Daoy (cell line): ENCODE measurements at places on chromosomes 7 and 10.

GRCh38 chr10:124650820-124651401 lies 93.3 kb downstream of the FAM53B start:
- no peak for DNase-seq

GRCh38 chr7:107212725-107213124 lies 43.9 kb downstream of the HBP1 start:
- no peak for DNase-seq

DNA sequence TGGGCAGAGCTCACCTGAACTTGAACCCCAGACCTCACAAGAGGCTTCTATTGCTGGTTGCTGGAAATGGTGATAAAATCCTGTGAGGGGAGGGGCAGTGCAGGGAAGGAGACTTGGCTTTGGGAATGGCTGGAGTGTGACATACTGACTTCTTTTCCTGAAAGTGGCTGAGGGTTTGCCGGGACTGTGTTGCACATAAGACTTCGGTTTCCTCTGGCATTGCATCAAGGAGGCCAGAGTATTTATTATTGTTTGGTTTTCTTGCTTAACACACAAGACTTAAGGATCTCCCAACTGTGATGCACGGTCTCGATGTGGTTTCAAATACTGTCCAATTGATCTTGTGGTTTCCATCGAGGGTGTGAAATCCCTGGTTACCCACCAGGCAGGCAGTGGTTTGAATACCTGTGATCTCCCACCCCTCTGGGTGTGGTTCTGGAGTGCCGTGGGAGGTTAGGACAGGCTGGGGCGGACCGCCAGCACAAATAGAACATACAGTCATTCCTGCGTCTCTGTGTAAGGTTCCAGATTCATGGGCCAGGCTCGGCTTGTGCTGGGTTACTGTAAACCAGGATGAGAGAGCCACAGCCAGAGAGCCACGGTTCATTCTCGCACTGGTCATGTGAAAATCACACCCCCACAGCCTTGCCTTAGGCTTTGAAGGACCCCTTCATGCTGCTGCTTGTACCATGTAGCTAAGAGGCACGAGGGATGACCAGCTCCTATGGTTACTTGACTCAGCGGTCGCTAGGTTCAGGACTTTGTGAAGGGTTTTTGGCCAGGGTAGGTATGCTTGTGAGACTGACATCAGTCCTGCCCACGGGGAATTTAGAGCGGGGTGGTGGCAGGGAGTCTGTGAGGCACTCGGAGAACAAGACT lies 39.2 kb downstream of the WBP1L start:
- peak; percentile 74 for DNase-seq

- DNase-seq = no peak
Observed at GRCh38 chr7:112571852-112572607, 91.2 kb downstream of the LSMEM1 start.

DNA sequence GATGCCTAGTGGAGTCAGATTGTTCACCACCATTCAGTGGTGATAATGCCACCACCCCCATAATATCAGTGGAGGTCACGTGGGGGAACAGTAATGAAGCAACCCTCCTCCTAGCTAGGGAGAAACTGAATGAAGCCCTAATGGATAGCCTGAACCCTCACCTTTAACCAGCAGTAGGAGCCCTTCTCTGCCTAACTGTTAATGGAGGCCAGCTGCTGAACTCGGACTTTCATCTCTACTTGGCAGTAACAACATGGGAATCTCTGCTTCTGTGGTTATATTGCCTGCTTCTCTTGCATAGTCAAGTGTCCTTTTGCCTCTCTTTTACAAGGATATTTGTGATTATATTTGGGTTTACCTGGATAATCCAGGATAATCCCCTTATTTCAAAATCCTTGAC lies 1097.9 kb downstream of the REEP3 start:
- no peak for DNase-seq

DNA sequence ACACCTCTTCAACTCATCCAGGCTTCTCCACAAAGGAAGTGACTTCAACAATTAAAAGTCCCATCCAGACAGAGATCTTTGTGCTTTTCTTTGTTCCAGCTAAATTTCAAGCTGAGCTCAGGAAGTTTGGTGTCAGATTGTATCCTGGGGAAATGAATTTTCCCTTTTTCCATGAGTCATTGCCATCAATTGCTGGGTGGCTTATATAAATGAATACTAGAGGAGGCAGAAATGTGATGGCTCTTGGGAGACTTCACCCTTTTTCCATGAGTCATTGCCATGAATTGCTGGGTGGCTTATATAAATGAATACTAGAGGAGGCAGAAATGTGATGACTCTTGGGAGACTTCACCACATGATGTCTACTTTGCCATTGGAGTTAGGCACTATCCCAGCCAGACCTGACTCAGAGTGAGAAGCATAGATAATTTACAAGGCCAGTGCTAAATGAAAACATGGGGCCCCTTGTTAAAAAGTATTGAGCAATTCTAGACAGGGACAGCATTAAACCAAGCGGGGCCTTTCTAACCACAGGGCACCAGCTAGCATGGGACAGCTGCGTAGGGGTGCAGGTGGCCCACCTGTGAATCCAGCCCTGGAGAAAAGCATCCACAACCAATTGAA lies 339.2 kb upstream of the PODXL start:
- peak; percentile 99 for DNase-seq

GRCh38 chr7:27209933-27210440 lies 10.1 kb upstream of the HOXA13 start:
- no peak for DNase-seq

DNA sequence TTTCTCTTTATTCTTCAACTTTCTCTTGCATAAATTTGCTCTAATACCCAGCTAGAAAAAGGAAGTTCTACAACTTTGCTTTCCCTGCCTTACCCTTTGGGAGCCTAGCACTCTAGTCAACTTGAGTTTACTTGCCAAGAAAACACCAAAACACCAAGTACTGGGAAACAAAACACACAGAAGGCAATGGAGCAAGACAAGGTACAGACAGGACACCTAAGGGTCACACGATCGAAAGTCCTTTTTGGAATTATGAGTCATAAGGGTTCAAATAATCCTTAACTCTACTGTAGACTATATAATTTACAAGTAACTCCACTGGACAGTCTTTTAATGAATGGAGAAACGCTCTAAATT lies 42.6 kb upstream of the ANAPC16 start:
- DNase-seq = no peak

DNA sequence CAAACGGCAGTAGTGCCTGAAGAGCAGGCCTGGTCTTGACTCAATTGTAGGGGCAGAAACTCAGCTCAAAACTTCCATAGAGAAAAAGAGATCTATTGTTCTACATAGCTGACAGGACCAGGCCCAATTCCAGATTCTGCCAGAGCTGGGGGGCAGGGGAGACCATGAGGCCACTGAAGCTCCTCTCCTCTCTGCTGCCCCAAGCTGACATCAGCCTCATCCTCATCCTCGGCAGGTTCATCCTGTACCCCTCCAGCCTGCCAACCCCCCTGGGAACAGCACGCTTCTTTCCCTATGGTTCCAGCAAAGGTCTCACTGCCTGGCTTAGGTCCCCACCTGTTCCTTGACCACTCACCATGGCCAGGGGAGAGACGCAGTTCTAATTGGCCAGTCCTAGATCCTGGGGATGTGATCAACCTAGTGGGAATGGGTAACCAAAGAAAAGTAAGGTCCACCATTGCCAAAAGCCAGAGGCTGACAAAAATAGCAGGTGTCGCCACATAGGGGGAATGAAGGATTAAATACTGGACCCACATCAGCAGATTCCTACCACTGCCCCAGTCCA lies 42.9 kb downstream of the CCDC3 start:
- no peak for DNase-seq

GRCh38 chr7:66142334-66142733 lies 27.7 kb downstream of the CRCP start:
- no peak for DNase-seq

DNA sequence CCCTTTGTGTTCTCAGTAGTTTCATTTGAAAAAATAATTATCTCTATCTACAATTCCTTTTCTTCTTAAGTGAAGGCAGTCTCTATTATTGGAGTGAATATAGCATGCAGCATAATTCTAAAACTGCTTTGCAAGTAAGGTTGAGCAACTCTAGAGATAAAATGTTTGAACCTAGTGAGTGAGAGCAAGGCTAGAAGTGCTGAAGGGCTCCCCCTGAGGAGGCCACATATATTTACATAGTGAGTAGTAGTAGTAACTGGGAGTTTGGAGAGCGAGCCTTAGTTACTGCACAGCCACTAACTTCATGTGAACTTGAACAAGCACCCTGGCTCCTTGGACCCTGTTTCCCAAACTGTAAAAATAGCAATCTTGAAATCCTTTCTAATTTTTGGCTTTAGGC lies 141.5 kb upstream of the DKK1 start:
- peak; percentile 2 for DNase-seq

GRCh38 chr7:132160611-132161532 lies 415.4 kb downstream of the PLXNA4 start:
- peak; percentile 50 for DNase-seq

DNA sequence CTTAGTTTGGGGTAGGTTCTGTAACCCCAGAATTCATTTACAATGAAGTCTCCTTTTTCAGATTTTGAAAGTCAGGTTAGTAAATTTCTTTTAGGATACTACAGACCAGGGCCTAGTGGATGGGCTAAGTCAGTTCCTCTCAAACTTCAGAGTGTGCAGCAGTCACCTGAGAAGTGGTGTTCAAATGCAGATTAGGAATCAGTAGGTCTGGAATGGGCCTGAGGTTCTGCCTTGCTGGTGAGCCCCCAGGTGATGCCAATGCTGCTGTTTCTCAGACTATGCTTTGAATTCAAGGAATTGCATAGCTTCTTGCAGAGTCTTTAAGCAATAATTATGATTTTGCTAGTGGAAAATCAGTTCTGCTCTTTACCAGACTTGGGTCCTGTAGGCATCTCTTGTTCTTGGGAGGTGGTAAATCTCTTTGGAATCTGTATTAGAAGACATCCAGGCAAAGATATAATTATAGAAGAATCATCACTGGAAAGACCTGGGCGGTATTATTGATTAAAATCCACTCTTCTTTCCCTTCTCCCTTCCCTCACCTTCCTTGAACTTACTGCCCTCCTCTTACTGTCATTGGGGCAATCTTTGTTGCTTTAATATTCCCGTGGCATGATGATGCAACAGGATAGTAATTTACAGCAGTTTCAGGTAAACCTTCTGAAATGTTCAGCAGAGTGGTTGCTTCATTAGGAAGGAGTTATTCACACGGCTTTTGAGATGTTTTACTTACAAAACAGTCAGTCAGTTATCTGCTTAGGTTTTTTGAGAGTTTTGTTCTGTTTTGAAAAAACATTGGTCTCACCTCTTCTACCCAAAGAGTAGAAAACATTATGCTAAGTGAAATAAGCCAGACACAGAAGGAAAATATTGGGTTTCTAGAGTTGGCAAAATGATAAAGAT lies 87.2 kb downstream of the NRF1 start:
- DNase-seq = no peak

- DNase-seq = peak; percentile 21
Observed at GRCh38 chr7:137151041-137151689, 192.4 kb downstream of the PTN start.

GRCh38 chr10:66869635-66870034 lies 56.2 kb upstream of the LRRTM3 start:
- no peak for DNase-seq

DNA sequence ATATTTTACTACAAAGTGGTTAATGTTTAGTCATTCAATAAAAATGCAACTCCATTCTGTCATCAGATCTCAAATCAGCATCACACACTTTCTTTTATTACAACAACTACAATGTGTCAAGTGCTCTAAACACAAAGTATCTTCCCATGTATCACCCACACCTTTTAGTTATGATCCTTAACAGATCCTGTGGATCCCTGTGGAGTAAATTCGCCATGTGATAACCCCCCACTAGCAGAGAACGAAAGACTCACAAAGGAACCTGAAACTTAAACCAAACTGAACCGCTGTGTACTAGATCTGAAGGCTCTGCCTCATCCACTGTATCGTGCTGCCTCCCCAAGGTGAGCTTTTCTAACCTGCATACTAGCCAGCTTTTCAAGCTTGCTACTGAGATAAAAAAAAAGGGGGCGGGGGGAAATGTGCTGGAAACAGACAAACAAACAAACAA lies 1.7 kb downstream of the DPY19L1 start:
- peak; percentile 75 for DNase-seq

DNA sequence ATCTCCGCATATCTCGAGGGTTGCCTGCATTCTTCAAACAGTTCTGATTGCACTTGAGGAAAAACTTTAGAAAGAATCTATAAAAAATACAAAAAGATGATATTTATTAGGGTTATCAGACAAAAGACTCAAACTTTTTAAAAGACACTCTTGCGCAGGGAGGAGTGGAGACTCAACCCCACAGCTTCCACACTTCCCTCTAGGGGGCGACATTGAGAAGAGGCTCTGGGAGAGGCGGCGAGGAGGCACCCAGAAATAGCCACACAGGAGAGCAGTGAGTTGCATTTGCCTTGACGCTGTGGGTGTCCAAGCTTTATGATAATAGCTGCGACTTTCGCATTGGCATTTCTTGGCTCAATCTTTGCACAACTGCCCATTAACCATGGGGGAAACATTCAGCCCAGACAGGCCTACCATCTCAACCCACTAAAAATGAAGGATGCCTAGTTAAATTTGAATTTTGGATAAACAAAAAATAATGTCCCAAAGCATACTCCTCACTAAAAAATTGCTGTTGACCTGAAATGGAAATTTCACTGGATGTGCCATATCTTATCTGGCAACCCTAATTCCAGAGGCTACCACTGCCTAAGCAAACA lies 86.2 kb downstream of the EBF3 start:
- DNase-seq = peak; percentile 41

GRCh38 chr7:134701272-134701671 lies 54.6 kb downstream of the BPGM start:
- DNase-seq = peak; percentile 58

GRCh38 chr7:36514289-36515243 lies 124.9 kb downstream of the ANLN start:
- DNase-seq = no peak

DNA sequence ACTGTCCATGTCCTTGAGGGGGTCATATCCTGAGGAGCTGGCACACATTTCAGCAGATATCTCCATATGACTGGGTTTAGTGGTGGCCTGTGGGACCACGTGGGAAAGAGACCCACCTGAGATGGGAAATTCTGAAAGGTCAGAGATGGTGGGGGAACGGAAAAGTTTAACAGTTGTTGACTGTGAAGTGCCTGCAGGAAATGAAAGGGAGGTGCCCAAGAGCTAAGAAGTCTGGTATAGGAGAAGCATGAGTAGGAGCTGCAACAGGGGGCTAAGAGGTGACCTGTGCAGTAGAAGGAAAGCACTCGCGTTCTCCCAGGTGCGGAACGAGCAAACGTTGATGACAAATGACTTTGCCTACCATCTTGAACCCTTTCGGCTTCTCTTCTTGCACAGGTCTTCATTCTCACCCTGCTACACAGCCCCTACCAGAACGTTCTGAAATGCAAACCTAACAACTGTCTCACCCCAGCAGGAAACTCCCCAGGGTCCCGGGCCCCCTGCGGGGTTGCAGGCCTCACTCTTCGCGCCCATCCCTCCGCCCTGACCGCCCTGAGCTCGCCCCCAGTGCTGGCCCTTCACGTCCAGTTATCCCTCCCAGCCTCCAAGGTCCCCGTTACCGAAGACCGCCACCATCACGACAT lies 9.8 kb upstream of the FXYD4 start:
- no peak for DNase-seq

- DNase-seq = peak; percentile 14
Observed at GRCh38 chr7:130918129-130919052, 184.4 kb upstream of the KLF14 start.
